CD4-positive, alpha-beta T cell treated with Interleukin-15 for 1 hour (primary cell): ENCODE measurements at places on chromosomes 13 and 19.

DNA sequence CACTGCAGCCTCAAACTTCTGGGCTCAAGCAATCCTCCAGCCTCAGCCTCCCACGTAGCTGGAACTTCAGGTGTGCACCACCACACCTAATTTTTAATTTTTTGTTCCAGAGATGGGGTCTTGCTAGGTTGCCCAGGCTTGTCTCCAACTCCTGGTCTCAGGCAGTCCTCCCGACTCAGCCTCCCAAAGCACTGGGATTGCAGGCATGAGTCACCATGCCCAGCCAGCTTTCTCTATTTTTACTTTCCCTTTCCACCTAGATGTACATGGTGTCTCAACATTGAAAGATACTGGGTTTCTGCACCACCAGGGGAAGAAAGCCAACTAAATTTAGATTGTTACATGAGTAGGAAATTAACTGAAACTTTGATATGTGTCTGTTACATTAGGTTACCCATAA lies 13.8 kb upstream of the ZNF846 start:
- DNase-seq, result no peak

DNA sequence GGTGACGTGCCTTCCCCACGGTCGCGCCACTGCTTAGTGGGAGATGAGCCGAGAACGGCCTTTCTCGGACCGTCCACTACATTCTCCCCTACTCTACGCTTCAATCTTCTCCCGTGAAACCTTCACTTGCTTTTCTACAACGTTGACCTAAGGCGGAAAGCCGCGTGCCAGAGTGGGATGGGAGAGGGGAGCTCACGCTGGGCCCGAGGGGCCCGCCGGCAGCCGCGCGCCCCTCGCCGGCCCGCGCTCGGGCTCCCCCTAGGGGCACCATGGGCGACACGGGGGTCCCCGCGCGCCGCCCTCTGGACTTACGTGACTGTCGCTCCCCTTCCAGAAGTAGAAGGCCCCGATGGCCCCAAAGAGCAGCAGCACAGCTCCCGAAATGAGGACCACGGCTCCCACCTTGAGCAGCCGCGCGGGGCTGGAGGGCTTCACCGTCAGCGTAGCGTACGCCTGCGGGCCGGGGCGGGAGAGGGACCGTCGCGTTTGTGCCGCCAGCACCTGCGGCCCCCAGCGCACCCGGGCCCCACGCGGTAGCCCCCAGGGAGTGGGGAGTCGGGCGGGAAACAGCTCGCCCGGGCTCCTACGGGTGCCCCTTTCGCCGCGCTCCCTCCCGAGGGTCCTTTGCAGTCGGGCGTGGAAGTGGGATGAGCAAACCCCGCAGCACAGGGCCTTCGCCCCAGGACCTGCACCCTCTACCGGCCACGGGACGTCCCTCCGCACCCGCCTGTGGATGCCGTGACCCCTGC lies 727 bp downstream of the CNMD start:
- DNase-seq, result no peak

GRCh38 chr19:42113641-42114348 lies 18.5 kb downstream of the POU2F2 start:
- peak; percentile 69 for DNase-seq

DNA sequence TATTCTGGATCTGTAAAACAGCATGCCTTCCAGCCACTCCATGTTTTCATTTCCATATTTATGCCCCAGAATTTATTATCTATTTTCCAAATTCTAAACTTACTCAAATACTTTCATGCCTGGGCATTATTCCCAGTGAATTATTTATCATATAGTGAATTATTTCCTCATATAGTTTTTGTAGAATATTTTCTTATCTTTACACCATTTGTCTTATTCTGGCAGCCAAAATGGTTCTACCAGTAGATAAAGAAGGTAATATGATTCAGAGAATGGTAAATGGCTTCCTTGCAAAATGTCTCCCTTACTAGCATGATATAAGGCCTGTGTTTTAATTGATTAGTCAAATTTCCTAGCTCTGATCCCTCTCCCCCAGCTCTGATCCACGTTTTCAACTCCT lies 305.8 kb downstream of the SPRY2 start:
- DNase-seq, result no peak

DNA sequence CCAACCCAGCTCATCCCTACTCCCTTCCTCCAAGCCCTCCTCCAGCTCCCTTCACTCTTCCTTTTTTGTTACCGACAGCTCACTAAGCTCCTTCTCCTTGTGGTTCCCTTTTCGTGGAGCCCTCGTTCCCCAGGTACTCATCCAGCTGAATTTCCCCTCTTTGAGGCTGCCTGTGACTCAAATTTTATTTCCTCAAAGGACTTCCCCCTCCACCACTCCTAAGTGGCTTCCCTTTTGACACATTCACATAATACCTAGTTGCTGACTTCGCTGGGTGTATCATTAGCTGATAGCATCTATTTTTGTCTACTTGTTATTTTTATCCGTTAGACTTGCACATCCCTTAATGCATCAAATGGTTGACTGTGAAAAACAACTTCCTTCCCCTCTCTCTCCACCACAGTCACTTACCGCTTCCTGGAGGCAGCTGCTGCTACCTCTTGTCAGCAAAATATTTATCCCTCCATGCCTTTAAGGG lies 14.5 kb downstream of the FFAR2 start:
- peak; percentile 71 for DNase-seq

GRCh38 chr19:53333066-53333462 lies 485 bp upstream of the ZNF845 start:
- DNase-seq, result no peak

DNA sequence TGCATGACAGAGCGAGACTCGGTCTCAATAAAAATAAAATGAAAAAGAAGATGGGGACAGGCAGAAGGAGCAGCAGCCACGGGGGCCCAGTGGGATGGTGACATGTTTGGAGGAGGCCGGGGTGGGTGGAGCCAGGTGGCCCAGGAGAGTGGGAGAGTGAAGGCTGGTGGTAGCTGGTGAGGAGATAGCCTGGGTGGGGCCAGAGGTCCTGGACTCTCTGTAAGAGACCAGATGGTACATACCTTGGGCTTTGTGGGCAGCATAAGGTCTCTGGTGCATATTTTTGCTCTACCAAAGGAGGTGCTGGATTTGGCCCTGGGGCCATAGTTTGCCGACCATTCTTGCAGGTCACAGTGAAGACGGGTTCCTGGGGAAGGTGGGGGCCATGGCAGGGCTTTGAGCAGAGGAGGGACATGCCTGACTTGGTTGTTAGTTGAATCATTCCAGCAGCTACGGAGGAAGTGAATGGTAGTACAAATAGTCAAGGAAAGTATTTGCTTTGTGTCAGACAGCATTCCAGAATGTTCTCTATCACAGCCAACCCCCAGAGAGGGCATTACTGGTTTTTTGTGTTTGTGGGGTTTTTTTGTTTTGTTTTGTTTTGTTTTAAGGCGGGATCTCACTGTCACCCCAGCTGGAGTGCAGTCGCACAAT lies 69.1 kb downstream of the ARHGEF18 start:
- no peak for DNase-seq

- DNase-seq, result peak; percentile 77
These were observed 3.0 kb downstream of the SIGLEC9 start for GRCh38 chr19:51127755-51128154.

DNA sequence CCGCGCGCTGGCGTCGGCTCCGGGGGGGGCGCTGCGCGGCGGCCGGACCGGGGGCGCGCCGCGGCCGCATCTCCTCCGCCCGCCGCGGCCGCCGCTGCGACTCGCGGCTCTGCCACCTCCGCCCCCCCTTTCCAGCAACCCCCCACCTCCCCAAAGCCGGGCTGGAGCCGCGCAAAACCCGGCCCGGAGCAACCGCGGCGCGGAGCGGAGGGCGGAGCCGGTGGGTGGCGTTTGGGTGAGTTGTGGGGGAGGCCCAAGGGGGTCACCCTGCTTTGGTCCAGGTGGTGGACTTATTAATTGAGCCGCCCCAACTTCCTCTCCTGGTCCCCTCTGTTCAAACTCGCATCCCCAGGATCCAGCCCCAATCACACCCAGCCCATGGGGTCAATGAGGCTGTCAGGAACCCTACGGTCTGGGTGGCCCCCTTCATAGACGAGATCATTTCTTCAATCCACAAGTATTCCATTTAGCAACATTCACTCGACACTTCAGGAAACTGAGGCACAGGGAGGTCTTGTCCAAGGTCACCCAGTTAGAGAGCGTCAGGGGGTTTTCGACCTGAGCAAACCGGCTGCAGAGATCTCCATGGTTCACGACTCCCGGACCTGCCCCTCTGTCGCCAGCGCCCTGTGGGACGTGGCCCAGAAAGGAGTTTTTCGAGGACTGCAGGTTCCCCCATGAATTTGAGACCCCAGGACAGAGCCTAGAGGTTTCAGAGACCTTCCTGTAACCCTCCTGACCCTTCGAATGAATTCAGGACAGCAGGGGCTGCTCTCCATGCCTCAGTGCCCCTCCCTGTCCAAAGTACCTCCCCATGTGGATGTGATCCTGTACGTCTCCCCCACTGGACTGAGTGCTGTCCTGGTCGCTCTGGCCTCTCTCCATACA lies 22.4 kb upstream of the SEMA6B start:
- no peak for DNase-seq

DNA sequence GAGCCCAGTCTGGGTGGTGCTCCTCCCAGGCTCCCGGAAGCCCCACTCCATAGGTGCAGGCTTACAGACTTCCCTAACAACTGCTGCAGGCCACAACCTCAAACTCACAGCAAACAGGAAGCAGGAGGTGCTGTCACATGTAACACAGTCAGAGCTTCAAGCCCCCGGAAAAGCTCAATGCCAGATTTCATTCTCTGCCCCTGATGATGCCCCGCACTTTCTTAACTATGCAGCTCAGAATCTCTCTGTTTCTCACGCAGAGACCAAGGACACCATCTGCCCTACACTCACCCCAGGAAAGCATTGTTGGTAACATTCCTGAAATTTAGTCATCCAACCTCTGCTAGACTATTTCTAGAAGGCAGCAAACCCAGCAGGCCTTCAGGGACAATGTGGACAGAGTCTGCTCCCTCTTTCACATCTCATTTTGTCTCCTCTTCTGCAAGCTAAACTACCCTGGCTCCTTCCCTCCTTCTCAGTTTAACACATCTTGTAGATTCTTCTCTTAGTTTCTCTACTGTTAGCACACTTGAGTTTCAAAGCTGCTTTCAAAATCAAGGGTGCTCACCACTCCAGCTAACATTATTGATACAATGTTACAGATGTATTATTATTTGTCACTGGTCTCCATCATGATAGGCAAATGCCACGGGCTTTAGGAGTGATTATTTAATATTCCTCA lies 162.5 kb downstream of the KCTD12 start:
- DNase-seq, result peak; percentile 23

GRCh38 chr19:18644196-18645034 lies 7.6 kb downstream of the KLHL26 start:
- peak; percentile 34 for DNase-seq

DNA sequence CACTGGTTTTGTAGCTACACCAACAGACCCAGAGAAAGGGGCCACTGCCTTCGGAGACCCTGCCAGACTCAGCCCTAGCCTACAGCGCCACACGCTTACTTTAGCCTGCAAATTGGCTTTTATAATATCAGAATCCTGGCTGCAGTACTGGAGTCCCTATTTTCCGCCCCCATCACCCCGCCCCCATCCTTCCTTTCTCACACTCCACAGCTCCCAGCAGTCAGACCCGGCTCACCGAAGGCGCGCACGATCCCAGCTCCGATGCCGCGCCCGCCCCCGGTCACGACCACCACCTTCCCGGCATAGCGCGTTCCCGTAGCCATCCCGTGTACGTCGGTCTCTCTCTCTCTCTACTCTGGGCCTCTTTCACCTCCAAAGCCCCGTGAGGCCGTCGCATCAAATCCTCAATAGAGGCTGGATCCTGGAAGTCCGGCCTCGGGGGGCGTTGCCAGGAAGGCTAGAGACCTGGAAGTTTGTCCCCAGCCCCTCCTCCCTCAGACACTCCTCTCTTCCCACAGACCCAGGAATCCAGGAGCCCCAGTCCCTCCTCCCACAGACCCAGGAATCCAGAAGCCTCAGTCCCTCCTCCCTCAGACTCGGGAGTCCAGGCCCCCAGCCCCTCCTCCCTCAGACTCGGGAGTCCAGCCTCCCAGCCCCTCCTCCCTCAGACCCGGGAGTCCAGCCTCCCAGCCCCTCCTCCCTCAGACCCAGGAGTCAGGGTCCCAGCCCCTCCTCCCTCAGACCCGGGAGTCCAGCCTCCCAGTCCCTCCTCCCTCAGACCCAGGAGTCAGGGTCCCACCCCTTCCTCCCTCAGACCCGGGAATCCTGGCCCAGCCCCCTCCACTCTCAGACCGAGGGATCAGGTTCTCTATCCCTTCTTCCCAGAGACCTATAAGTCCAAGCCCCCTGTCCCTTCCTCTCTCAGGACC lies at the start of gene HSD17B14:
TSS of gene HSD17B14 (minus strand) at position 403 of the 929 bp plus-strand sequence. CDS start at position 323, 80 bp downstream.
- no peak for DNase-seq

DNA sequence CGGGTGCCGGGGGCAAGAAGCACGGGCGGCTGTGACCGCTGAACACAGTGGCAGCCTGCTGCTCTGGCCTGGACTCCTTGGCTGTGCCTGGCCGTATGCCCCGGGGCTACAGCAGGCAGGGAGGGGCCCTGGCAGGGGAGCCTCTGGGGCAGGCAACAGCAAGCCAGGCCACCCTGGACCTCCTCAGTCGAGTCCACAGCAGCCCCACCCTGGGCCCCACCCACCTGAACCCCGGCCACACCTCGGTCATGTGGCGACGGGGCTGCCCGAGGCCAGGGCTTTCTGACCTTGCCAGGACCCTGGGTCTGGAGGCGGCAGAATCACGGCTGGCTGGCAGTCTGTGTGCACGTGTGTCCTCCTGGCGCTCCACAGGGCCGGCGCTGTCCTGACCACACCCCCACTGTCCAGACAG lies 8.7 kb downstream of the CILP2 start:
- DNase-seq, result no peak

DNA sequence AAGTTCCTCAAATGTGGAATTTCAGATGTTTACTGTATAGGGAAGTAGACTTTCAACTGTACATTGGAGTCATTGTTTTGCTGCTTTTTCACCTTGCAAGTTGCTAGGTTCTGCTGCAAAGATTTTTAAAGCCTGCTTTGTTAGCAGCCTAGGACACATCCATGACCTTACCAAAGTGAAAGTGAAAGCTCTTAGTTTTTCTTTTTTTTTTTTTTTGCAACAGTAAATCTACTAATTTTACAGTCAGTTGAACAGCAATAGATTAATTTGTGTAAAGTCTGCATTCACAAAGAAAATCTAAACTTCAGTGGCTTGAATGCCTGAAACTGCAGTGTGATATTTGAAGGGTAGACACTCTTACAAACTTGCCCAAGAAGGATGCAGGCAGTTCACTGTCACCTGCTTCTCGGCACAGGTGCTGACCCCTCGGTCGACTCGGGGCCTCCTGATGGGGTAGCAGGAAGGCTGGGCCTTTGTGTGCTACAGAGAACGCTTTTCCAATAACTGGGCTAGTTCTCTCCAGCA lies 5.0 kb upstream of the MTIF3 start:
- no peak for DNase-seq

GRCh38 chr19:31319465-31319864 lies 29.8 kb downstream of the TSHZ3 start:
- DNase-seq, result no peak

DNA sequence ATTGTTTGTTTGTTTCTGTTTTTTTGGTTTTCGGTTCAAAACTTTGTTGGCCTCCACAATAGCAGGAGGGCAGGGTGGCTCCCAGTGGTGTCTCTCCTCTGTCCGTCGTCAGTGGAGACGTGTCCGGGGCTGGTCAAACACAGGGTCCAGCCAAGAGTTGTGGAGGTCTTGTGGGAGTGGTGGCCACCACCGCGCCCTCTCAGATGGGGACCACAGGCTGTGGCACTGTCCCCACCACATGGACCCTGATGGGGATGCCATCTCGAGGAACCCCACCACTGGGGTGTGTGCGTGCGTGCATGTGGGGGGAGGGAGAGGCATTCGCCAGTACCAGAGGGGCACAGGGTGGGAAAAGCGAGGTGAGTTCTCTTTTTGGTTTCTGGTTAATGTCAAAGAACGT lies 13.8 kb downstream of the ZNF574 start:
- no peak for DNase-seq
